ENCODE measurements at places on chromosomes 16 and 17.

- no peak for DNase-seq
Observed at GRCh38 chr17:57032343-57032742, 52.7 kb upstream of the AKAP1 start.

DNA sequence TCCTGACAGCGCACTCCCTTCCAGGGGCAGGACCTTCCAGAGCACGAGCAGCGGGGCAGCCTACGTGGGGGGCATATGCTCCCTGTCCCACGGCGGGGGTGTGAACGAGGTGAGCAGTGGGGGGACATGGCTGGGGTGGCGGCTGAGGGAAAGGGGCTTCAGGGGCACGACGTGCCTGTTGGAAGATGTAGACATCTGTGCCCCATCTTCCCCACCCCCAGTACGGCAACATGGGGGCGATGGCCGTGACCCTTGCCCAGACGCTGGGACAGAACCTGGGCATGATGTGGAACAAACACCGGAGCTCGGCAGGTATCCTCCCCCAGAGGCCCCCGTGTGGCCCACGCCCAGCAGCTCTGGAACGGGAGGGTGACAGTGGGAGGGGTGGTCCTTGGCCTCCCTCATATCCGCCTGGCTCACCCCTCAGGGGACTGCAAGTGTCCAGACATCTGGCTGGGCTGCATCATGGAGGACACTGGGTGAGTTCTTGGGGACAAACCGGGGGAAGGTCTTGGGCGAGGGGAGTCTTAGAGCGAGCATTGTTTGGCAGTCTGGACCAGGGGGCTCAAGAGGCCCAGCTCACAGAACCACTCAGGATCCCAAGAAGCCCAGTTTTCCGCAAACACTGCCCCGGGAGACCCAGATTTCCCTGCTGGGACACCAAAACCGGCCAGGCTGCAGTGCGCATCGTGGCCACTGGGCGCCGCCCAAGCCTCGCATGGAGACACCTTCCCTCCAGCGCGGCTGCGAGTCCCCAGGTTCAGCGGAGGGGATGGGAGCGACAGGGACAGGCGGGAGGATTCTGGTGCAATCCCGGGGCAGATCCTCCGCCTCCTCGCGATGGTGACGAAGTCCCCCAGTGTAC is 15.7 kb downstream of the ADAM11 start:
- DNase-seq: peak; percentile 93

- peak; percentile 47 for DNase-seq
Observed at GRCh38 chr16:2339521-2340484, 725 bp downstream of the ABCA3 start.

- DNase-seq: no peak
Observed at GRCh38 chr17:29588017-29588561, 1.4 kb downstream of the GIT1 start.

GRCh38 chr16:49440156-49441065 is 66.8 kb downstream of the C16orf78 start:
- DNase-seq: no peak

DNA sequence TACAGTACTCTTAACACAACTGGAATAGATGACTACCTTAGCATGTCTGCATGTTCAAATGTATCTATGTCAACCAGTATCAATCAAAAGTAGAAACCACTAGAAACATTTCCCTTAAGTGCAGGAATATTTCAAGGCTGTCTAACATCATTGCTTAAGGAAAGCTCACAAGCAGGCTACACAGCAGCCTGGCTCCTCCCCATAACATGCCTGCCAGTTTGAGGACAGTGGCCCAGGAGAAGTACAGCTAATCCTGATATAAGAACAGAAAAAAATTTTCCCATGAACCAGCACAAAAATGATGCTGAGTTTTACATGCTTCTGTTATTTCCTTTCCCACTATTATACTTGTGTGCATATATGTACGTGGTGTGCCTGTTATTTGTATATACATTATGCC is 175.1 kb downstream of the MYO1D start:
- no peak for DNase-seq

GRCh38 chr17:41657176-41657754 is 31.4 kb upstream of the EIF1 start:
- DNase-seq: no peak

DNA sequence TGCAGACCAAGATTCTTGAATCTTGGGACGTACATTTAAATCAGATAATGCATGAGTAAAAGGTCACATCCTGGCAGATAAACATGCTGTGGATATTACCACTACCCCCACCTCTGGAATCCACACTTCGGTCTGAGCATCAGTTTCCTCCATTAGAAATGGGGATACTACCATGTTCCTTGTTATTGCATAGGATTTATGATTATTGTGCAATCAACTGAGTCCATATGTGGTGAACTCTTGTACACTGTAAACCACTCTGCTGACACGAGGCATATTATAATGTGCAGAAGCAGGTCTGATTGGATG is 108.7 kb downstream of the VAT1L start:
- DNase-seq: no peak

DNA sequence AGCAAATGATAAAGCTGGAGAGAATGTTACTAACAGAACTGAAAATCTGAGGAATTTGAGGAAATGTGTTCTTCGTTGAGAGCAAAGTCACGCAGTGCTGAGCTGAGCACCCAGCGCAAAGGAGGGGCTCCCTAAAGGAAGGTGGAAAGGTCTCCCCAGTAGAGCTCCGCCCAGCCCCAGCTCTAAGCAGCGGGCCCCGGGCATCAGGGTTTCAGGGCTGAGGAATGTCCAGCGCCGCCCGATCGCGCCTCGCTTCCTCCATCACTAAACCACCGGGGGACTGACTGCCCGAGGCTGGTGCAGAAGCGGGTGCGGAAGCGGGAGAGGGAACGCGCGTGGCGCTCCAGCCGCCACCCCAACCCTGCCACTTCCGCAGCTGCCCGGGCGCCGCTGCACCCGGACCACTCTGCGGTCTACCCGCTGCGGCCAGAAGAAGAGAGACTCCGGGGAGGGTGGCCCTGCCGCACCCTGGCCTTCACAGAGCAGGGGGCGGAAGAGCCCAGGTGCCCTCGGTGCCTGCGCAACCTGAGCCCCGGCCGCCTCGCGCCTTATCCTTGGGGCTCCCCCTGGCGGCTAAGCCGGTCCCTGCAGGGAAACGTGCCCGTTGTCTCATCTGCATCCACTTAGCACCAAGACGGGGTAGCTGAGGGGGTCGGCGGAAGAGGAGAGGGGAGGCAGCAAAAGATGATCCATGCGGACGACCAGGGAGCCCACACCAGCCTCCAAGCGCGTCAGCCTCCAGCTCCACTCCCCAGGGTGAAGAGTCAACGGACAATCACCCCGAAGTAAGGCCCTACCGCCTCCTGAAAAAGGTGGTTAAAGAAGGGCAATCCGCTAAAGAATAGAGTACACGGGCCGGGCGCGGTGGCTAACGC is 12.4 kb upstream of the GUCY2D start:
- DNase-seq: peak; percentile 84

- DNase-seq: no peak
Observed at GRCh38 chr16:89319886-89320781, 102.6 kb downstream of the ZNF778 start.

DNA sequence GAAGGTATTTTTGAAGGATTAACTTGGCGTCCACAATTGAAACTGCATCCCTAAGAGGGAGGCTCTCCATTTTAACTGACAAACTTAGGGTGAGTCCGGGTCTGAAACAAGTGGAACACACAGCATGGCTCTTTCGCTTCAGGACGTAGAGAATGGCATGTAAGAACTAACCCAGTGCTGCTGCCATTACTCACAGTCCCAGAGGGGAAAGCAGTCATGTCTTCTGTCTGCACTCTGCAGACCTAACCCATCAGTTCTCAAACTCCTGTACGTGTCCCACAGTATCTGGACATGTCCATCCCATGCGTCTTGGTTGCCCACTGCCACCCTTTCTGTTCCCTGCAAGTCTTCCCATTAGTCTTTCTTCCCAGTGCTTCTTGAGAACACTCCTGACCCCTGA is 563 bp downstream of the ST6GALNAC1 start:
- DNase-seq: no peak

- no peak for DNase-seq
Observed at GRCh38 chr17:58595194-58595792, 80.9 kb upstream of the MTMR4 start.

DNA sequence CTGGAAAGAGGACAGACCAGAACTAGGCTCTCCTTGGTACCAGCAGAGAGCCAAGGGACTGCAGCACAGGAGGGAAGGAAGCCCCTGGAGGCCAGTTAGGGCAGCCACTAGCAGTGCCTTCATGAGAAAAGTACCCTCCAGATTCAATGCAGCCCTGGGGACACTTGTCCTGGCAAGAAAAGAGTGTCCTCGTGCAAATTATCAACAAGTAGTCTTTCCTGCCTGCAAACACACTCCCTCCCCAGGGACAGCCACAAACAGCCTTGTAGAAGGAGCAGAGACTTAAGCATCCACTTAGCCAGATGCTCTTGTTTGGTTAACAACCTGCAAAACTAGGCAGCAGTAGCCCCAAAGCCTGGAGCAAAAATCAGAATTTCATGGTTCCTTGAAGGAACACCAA is 24.3 kb downstream of the CENPV start:
- DNase-seq: no peak

- no peak for DNase-seq
Observed at GRCh38 chr17:41098481-41098880, 539 bp upstream of the KRTAP4-8 start.

- no peak for DNase-seq
Observed at GRCh38 chr17:67171560-67171959, 73.4 kb downstream of the HELZ start.

DNA sequence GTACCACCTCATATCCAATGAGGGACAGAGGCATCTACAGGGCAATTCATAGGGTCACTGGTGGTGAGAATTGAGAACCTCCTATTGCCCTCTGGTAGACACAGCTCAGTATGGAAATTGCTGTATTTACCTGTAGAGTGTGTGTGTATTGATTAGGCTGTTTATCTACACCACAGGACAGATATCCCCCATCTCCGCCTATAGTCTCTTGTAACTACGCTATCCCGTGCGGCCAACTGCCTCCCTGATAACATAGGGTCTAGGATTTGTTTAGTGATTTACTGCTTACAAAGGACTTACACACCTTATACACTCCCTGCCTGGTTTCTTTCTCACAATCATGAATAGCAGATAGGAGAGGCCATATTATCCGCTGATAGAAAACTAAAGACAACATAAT is 1.7 kb upstream of the STAT3 start:
- no peak for DNase-seq

DNA sequence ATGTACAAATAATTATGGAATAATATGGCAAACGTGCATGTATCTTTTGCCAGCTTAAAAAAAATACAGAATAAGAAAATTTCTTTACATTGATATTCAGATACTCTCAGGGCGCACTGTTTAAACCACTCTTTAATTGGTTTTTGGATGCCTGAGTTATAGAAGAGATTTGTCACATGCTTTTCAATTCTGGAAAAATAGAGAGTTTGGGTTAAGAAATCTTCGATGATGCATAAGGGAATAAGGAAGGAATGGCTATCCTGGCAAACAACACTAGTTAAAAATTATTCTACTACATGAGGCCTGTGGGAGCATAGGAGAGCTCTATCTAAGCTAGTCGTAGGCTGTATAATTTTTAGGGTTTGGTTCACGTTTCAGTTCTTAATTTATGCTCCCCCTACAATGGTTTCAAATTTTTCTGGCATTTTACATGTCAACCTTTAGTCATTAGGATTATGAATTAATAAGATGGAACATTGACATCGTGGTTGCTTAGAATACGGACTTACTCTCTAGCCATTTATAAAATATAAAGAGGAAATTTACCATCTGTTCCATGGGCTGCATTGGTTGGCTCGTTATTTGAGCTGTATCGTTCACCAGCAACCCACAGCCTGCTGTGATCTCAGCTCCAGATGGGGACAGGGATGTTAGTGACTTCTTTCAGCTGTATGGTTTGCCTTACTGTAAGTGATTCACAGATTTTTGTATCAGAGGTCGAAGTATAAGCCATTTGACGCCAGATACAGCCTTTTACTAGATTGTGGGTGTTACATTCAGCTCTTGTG is 15.9 kb downstream of the NARF start:
- no peak for DNase-seq

- DNase-seq: no peak
Observed at GRCh38 chr17:65197201-65197600, 60.0 kb downstream of the RGS9 start.

GRCh38 chr17:45646288-45646988 is 137.7 kb upstream of the CRHR1 start:
- DNase-seq: no peak

DNA sequence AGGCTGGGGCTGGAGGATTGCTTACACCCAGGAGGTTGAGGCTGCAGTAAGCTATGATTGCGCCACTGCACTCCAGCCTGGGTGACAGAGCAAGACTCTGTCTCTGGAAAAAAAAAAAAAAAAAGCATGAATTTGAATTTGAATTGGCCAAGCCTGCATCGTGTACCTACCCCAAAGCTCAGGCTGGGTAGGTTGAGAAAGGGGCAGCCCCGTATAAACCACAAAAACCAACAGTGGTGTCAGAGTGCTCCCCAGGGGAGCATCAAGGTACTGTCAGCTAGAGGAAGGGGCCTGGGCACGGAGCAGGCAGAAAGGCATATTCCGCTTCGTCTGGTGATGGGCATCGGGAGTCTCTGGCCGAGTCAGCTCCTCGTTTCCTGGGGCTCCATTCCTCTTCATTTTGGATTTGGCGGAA is 40.9 kb downstream of the RAP1GAP2 start:
- DNase-seq: peak; percentile 57

DNA sequence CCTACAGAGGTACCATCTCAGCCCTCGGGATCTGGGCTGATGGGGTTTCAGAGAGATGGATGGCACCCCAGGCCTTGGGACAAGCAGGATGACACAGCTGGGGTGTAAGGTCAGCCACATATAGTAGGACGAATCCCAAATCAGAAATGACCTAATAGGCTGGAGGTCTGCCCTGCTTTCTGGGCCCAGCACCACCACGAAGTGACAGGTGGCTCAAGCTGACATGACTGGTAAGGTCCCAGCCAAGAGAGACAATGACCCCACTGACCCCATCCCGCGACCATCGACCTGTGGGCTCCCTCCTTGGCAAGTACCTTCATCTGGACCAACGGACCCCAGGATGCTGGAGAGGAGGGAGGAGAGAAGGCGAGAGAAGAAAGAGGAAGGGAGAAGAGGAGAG is 15.6 kb downstream of the CAMKK1 start:
- no peak for DNase-seq

- no peak for DNase-seq
Observed at GRCh38 chr17:30352240-30352814, 18.5 kb upstream of the TMIGD1 start.

GRCh38 chr16:19245326-19245925 is 40.1 kb upstream of the CLEC19A start:
- no peak for DNase-seq

Measured in cerebellum (tissue), 4 donors.